Activated CD4-positive, alpha-beta T cell treated with anti-CD3 and anti-CD28 coated beads for 36 hours (primary cell): ENCODE measurements at places on chromosomes 2 and 18.

GRCh38 chr2:103222969-103223368, 461.1 kb downstream of the TMEM182 start:
- DNase-seq: no peak

DNA sequence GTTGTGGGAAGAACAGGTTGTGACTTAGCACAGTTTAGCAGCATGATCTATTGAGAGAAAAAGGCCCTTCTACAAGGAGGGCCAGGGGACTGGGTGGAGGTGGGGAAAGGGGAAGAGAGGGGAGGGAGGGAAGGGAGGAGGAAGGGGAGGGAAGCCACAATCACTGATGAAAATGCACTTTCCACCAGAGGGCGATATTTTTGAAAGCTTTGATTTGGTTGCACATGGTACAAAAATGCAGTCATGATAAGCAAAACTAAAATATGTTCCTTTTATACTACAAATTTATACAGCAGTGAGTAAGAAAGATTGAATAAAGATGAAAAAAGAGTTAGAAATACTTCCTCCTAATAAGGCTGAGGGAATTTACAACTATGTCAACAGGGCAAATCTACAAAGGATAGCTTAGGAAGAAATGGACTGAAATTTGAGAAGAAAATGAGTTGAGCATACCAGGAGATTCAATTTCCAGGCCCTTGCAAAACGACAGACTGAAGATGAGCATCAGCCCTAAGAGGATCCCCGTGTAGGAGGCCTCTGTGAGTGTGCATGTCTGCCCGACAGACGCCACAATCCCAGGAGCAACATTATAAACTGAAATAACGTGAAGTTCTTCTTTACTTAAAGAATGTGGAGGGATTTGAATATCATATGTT, 17.2 kb downstream of the SH3YL1 start:
- DNase-seq: peak; percentile 30

DNA sequence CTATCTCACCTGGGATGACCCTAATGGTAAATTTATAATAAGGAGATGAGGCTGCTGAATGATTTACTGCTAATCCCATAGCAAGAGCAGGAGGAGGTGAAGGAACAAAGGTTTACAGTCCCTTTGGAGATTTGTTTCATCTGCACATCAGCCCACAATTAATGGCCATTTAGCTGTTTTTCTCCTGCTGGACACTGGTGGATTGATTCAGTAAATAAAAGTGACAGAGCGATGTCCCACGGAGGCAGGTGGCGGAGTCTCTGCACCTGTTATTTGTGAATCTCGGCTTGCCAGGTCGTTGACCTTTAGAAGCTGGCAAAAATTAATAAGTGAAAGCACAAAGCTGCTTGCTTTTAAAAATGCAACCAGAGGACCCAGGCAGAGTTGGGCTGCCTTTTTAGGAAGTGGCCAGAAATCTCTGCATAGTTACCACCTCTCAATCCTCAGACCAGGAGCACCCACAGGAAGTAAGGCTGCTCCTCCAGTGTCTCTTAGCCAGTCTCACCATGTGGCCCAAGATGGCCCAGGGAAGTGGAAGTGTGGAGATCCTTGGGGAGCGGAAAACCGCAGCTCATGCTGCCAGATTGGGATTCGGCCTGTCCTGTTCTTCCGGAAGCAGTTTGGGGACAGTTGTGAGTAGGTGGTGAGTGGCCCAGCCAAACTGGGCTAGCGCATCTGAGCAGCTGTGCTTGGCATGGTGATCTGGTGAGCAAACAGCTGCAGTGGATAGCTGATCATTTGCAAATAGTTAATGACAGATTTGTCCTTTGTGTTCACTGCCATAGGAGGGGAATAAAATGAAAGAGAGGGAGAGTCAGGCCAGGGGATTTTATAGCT, 1005.7 kb upstream of the PIK3C3 start:
- DNase-seq: no peak

- DNase-seq: no peak
Measured at GRCh38 chr2:115036818-115037217, 594.4 kb downstream of the DPP10 start.

DNA sequence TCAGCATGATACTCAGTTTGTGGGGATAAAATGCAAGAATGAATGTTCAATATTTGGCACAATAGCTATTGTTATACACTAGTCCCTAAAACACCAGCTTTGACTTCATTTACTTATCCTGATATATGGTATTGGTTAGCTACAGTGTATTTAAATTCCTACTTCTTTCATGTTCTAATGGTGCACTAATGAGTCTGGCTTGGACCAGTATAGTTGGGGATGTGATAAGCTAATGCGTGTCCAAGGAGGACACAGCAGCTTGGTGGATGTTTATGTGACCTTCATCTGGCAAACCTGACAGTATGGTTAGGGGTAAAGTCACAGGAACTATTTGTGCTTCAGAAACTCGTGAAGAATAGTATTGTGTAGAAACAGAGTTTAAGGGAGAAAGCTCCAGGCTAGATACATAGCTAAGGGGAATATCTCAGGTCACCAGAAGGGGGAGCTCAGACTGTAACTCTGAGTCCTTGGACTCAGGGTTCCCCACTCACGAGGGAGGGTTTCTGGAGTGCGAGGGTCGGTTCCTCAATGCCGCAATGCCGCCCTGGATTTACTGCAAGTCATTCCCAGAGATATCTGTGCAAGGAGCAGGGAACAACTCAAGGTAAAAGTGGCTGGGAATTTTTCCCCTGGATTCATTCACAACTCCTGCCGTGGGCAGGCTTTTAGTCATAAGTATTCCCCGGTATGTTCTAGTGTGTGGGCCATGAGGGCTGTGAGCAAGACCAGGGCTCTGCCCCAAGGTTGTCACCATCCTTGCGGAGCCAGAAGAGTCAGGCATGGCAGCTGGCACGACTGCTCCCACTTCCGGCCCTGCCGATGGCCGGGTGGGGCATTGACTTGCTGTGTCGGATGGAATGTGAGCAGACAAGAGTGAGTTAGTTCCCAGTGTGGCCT, 14.5 kb downstream of the IL1R2 start:
- DNase-seq: peak; percentile 67

DNA sequence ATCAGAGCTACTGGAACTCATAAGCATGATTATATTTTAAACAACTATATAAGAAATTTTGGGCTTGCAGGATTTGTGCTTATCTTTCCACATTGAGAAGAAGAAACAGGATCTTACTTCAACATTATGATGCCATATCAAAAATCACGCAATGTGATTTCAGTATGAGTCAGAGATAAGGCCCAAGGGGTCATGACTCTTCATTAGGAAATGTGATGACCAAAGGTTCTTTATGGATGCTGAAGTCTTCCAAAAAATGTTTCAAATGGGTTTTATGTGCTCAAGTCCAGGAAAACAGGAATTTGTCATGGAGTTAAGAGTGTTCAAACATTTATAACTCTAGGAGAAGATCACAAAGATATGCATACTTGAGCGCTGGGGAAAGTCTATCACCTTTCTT, 7.8 kb upstream of the SERPINB2 start:
- no peak for DNase-seq

- DNase-seq: no peak
Measured at GRCh38 chr2:218567797-218568189, 358 bp downstream of the USP37 start.

GRCh38 chr2:217186152-217186551, 326.3 kb upstream of the TNP1 start:
- DNase-seq: no peak

DNA sequence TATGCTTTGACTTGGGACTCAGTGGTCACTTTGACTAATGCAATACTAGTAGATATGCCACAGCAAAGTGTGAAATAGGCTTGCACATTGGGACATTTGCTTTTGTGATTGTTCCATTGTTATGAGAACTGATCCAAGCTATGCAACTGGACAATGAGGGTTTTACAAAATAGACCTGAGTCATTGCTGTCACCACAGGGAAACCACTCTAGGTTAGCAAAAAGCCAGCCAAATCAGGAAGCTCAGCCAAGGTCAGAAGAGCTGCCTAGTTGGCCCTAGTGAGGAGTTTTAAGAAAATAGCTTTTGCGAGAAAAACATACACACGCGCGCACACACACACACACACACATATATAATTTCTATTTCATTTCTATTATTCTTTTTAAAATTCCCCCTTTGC, 452.4 kb upstream of the CDH7 start:
- DNase-seq: no peak

DNA sequence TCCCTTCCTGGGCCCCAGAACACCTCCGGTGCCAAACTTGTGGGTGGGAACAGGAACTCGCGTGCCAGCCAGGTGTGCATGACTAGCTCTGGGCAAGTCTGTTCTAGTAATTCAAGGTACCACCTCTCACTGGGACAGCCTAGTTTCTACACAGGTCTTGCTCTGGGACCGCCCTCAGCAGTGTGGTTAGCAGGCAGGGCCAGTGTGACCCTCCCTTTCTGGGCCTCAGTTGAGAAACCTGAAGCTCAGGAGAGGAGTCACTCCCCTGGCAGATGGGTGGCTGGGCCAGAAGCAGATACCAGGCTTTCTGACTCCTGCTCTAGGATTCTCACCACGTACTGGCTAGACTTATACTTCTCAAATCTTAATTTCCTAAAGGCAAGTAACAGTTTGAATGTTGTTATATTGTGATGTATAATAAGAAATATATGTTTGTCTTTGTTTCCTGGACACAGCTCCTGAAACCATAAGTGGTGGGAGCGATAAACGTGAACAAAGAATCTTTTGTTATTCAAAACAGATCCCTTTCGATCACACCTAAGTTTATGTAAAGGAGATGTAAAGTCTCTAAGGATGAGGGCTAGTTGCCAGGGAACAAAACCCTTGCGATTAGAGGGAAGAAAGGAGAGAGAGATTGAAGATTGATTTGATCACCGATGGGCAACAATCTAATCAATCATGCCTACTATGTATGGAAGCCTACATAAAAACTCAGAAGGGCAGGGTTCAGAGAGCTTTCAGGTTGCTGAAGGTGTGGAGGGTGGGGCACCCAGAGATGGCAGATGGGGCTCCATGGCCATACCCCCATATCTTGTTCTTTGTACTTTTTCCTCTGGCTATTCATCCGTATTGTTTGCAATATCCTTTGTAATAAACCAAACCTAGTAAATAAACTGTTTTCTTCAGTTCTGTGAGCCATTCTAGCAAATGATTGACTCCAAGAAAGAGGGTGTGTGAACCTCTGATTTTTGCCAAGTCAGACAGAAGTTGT, 952 bp upstream of the UGT1A6 start:
- no peak for DNase-seq

DNA sequence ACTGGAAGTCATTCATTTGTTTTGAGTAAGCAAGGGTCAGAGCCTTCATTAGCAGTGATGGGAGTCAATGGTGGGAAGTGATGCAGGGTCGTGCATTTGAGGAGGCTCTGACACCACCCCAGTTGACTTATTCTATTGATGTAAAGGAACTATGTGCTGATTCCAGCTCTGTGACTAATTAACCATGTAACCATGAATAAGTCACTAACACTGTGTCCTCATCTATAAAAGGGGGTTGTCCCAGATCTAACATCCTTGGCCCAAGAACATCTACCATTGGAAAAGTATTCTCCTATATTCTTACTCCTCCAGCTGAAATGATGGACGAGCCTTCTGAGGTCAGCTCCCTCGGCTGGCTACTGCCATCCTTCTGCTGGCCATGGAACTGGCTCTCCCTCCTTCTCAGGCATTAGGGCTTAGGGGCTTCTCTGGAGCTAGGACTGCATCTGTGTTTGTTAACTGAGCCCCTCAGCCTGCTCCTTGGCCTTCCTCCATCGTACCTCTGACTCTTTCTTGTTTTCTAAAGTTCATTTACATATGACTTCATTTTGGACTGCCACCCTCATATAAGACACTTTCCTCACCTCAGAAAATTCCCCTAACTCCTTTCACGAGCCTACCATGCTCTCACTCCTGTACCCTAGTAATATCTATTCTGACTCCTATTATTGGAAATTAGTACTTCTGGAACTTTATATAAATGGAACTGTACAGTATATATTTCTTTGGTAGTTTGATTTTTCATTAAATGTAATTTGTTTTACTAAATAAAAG, 115.5 kb downstream of the KCTD1 start:
- DNase-seq: no peak

- no peak for DNase-seq
Measured at GRCh38 chr2:136392897-136393505, 275.1 kb upstream of the CXCR4 start.

DNA sequence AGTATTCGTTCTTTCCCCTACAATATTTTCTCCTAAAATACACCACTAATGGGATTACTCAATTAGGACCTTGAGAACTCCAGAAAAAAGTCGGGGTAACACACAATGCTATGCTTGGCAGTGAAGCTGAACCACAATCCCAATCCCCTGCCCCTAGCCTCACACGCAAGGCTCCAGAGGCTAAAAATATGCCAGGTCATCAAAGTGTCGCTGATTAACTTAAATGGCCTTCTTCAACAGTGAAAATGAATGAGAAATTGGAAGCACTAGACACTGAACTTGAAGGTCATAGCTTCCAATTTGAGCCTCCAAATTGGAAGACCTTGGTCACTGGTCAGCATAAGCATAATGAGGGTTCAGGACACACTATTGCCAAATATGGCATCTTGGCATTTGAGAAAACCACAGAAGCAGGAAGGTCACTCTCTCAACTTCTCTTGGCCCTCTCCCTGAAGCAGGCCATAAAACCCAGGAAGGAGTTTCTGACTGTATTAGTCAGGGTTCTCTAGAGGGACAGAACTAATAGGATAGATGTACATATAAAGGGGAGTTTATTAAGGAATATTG, 86.0 kb upstream of the SATB2 start:
- DNase-seq: no peak

DNA sequence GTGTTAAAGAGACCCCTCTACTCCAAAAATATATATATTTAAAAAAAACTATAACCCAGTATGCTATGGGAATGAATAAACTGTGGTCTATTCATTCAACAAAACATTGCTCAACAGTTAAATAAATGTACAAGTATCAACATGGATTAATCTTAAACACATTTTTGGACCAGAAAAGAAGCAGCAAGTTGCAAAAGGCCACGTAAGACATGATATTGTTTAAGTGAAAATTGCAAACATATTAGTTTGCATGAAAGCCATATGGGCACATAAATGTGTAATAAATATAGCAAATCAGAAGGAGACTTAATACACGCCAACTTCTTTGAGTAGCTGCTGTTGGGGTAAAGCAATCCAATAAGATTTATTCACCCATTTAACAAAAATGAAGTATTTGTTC, 321.5 kb downstream of the FBXO15 start:
- DNase-seq: no peak

- DNase-seq: no peak
Measured at GRCh38 chr2:223230352-223230751, 178.4 kb downstream of the KCNE4 start.
